NCI-H2171 treated with DMSO at 0.1 percent for 48 hours (cell line): ENCODE measurements at places on chromosomes 11 and 22.

DNA sequence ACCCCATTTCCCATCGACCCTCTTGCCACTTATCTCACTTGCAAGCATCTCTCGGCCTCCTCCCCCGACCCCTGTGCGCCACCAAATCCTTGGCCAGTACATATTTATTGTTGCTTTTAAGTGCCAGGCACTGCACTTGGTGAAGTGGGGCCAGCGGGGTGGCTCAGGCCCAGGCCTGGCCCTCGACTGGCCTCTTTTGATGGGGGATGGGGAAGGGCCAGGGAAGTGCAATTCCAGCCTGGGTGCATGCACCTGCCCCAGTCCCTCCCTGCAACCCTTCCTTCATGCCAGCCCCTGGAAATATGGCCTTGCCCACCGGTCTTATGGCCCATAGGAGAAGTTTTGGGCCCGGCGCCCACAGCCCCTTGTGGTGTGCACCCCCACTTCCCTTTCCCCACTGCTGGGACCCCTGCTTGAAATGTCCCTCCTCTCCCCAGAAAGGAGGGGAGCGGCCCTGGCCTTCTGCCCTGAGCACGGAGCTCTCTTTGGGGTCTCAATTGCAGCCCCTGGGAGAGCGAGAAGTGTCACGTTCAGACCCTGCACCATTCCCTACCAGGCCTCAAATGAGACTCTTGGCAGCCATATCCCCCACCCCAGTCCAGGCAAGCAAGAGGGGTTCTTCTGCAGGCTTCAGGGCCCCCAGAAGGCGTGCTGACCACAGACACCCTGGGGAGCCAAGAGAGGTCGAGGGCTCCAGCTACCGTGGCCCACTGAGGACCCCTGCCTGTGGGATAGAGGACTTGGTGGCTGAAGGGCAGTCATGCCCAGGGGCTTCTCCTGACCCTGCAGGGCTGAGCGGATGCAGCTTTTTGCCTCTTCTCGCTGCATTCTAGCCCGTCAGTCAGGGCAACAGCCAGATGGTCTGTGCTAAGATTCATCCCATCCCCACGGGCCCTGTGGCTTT lies 961 bp downstream of the SUSD2 start:
- no peak for DNase-seq

DNA sequence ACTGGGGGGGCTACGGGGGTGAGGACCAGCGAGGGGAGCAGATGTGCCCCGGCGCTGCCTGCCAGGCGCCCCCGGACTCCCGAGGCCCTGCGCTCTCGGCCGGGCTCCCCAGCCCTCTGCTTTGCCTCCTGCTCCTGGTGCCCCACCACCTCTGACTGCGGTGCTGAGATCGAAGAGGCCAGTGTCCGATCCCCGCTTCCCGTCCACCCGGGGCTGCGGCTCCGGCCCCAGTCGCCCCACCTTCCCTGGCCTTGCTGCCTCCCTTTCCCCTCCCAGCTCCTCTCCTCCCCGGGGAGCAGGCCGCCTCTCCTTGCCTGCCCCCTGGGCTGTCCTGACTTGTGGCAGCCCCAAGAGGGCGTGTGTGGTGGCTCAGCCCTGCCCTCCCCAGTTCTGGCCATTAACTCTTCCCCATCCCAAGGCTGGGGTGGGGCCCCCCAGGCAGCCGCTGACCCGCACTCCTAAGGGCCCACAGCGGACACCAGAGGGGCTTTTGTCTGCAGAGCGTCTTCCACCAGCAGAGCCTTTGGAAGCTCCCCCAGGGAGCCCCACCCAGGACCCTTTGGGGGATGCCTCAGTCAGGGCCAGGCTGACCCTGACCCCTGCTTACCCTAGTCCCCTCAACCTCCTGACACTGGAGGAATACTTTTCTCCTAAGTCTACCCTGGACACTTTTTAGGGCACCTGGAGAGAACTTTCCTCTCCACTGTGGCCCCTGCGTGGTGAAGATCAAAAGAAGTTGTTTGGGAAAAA lies 16.6 kb downstream of the RTN4RL2 start:
- DNase-seq = no peak

DNA sequence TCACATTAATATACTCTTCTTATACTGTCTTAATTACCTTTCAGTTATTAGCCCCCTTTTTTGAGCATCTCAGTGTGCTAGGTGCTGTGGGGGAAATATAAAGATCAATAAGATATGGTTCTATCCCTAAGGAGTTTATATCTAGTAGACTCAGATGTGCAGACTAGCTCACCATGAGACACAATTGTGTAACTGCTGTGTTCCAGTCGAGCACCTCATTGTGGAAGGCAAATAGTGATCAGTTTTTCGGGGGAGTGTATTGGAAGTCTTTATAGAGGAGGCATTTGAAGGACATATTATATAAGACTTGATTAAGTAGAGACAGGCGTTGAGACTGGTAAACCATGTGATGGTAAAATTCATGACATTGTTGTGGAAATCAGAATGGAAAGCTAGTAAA lies 11.8 kb downstream of the PDE3B start:
- DNase-seq = no peak

DNA sequence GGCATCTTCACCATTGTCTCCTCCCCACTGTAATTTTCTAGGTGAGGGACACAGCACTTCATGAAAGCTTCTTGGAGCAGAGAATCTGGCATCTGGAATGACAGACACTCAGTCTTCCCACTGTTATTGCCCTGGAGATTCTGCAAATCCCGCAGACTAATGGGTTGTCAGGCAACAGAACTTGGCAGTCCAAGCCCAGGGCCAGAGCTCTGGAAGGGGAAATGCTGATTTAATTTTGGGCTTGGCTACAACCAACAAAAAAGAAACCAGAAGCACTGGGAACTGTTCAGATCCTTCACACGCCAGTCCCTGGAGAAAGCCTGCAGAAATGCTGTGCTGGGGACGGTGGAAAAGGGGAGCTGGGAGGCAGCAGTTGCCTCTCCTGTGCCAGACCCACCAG lies 71.5 kb upstream of the BID start:
- no peak for DNase-seq

GRCh38 chr22:41822317-41823057 lies 10.4 kb upstream of the SREBF2 start:
- peak; percentile 68 for DNase-seq

GRCh38 chr11:118596224-118597146 lies 10.9 kb upstream of the PHLDB1 start:
- no peak for DNase-seq

- DNase-seq = no peak
These were observed 79.4 kb downstream of the PRR5L start for GRCh38 chr11:36375353-36376008.

GRCh38 chr22:29369460-29369859 lies 18.9 kb downstream of the AP1B1 start:
- no peak for DNase-seq

DNA sequence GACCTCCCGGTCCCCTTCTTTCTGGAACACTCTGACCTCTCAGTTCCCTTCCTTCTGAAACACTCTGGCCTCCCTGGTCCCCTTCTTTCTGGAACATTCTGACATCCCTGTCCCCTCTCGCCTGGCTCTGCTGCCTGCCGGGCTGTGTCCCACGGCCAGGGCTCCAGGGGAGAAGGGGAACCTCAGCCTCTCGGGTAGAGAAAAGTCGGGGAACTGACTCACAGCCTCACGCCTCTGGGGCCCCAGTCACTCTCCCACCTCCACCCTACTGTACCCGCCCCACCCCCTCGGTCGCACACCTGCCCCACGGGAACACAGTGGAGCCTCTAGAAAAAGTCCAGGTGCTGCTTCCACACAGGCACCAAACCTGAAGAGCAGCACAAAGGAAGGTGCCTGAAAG lies 93.3 kb downstream of the BRD1 start:
- no peak for DNase-seq

DNA sequence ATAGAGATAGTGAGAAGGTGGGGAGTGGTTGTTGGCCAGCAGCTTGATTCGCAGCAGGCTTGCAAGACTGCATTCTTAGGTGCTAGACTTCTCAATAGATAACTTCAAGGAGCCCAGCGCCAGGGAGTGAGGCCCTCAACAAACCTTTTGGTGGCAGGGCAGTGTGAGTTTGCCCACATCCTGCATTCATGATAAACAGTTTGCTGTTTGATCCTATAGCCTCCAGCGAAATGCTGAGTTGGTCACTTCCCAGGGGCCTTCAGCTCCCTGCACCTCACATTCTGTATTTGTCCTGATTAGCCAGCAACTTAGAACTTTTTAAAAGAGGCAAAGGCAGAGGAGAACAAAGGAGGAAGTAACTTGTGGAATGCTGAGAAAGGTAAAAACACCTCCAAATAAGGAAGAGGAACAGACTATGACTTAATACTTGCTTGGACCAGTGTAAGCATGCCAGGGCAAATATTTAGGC lies 25.1 kb downstream of the OR10A6 start:
- DNase-seq = no peak

GRCh38 chr22:37768273-37768672 lies 39.5 kb upstream of the GCAT start:
- DNase-seq = no peak

GRCh38 chr11:127898422-127899365 lies 688.7 kb downstream of the ETS1 start:
- DNase-seq = no peak

DNA sequence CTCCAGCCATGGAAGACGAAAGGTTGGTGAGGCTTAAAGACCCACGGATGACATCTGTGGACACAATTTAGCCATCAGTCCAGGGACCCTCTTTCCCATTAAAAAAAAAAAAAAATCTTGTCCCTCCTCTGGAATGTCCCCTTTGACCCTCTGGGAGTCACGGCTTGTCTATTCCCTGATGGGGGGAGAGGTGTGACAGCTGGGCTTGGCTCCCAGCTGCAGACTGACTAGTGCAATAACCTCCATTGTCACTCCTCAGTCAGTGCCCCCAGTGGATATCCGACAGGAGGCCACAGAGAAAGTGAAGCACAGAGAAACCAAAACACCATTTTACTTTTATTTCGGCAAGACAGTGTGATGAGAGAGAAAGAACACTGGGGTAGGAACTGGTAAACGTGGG lies 2.7 kb upstream of the VSIG2 start:
- no peak for DNase-seq

- DNase-seq = no peak
These were observed 139.0 kb downstream of the KCNC1 start for GRCh38 chr11:17873586-17873985.

- peak; percentile 8 for DNase-seq
These were observed 1.2 kb downstream of the DDX6 start for GRCh38 chr11:118789501-118790356.

GRCh38 chr22:29306175-29306834 lies at the start of gene GAS2L1:
Gene GAS2L1 (plus strand): TSS chr22:29306650. CDS start chr22:29308106, 1,456 bp downstream.
- DNase-seq = peak; percentile 73

DNA sequence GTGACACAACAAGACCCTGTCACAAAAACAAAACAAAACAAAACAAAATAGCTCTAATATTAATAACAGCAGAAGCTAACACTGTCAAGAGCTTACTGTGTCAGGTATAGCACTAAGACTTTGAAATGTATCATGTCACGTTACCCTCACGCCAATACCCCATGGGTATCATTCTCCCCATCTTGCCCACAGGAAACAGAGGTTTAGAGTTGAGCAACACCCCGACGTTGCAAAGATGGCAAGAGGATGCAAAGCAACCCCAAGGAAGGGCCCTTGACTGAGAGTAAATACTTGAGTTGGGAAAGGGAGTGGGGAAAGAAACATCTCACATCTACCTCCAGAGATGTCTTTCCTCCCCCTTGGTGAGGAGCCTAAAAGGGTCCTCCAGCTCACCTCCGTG lies 366.8 kb downstream of the LARGE1 start:
- no peak for DNase-seq

DNA sequence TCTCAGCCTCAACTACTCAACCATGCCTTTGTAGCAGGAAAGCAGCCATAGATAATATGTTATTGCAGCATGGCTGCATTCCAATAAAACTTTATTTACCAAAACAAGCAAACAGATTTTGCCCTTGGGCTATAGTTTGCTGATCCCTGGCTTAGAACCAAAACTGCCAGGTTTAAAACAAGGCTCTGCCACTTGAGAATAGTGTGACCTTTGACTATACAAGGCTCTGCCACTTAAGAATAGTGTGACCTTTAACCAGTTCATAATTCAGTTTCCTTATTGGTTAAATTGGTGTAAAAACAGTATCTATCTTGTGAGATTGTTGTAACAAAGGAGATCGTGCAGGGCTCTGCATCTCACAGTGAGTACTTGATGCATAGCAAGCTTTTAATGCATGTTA lies 217.3 kb upstream of the MTNR1B start:
- DNase-seq = no peak

- peak; percentile 0 for DNase-seq
These were observed 2.2 kb downstream of the FXYD2 start for GRCh38 chr11:117822074-117823033.

- DNase-seq = no peak
These were observed 117.4 kb upstream of the TMEM45B start for GRCh38 chr11:129698212-129698611.

- DNase-seq = no peak
These were observed 639.1 kb downstream of the BRD1 start for GRCh38 chr22:49188591-49188990.

- no peak for DNase-seq
These were observed 129.8 kb downstream of the DBX1 start for GRCh38 chr11:20030472-20030871.

- no peak for DNase-seq
These were observed 68.9 kb upstream of the RTL6 start for GRCh38 chr22:44566911-44567310.

- peak; percentile 78 for DNase-seq
These were observed 19.7 kb downstream of the ISX start for GRCh38 chr22:35085621-35086020.

DNA sequence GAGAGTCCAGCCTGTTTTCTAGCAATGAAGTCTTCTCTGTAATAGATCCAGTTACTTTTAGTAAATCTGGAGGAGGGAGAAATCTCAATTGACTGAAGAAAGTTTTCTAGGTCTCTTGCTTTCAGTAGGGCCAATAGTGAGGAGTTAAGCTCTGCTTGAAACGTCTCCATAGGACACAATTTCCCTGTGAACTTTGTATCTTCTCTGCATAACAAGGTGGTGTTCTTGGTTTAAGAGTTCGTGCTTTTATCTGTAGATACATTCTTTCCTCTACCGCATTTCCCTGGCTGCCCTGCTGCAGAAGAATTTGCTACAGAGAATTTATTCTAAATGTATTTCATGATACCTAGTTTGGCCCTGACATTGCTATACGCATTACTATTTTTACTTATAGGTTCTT lies 183.1 kb downstream of the ARHGAP42 start:
- DNase-seq = no peak

GRCh38 chr11:110830747-110831146 lies 118.5 kb upstream of the ARHGAP20 start:
- peak; percentile 22 for DNase-seq
